ENCODE measurements at places on chromosomes 1 and 21.

GRCh38 chr1:63675420-63675931 lies 82.3 kb downstream of the PGM1 start:
- no peak for DNase-seq

GRCh38 chr1:245599371-245600174 lies 444.8 kb downstream of the KIF26B start:
- DNase-seq = no peak

DNA sequence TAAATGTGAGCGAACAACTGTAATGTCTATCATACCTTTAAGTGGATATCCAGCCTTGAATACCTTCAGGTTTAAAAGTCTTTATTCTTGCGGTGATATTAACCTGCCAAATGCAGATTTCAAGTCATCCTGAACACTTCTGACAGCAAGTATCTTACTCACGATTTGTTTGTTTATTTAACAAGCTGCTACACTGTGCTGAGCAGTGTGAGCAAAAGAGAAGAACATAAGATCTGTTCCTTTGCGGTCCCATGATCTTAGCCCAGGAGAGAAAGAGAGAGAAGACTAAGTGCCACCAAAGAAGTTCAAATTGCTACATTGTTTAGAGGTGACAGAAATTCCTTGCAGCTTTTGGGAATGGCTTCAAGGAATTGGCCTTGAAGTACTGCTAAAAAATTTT lies 9.5 kb upstream of the IL24 start:
- DNase-seq = no peak

- DNase-seq = no peak
Measured at GRCh38 chr1:223620297-223620897, 45.1 kb downstream of the CAPN8 start.

Measured in NCI-H1436 (cell line).